ENCODE measurements at places on chromosomes 16 and 17.

GRCh38 chr16:620700-621525 is 9.9 kb upstream of the WFIKKN1 start:
- DNase-seq, result no peak

DNA sequence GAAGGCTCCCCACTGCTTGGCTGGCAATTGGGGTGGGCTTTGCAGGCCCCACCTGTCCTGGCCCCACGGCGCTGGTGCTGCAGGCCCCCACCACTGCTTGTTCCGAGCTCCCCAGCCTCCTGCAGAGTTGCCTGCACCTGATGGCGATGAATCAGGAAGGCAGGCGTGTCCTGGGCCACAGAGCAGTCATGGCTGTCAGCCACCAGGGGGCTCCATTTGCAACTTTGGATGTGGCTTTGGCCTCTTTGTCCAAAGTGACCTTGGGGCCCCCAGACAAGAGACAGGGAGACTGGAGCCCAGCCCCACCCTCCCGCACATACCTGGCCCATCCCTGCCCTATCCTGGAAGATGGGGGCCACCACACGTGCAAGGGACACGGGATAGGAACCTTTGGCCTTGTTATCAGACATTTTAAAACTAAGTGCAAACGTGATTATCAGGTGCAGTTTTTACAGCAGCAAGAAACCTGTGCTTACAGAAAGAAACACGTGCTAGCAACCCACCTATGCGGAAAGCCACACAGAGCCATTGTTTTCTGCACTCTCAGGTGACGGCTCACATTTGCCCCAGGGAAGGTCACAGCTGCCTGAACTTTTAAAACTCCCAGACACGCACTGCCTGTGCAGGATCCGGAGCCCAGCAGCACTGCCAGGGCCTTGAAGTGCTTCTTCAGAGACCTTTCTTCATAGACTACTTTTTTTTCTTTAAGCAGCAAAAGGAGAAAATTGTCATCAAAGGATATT is at the start of gene DNASE1:
Gene DNASE1, plus strand, starts transcription at position 443 of the 743 bp plus-strand sequence. CDS start 683 bp downstream, outside the sequence.
- DNase-seq, result no peak

DNA sequence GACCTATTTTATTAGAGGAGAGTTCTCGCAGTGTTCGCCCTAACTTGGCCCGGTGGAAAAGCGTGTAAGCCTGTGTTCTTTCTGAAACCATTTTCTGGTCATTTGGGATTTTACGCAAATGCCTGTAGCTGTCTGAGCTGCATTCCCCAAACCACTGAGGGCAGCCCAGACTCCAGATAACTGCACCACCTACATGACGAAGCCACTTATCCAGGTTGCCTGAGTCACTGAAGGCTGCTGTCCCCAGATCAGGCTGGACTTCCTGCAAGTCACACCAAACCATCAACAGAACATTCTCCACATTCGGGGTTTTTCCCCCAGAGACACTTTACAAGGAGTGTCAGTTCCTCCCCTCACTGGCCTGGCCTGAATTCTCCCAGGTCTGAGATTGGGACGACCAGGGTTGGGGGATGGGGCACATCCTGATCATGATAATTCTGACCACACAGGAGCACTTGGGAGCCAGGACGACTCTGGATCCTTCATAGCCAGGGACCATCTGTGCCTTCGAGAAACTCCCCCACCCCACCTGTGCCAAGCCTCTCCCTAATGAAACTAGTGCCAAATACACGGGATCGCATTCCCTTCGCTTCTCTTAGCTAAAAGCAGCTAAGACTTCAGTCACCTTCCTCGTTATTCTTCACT is 2.3 kb downstream of the RPRML start:
- no peak for DNase-seq

- no peak for DNase-seq
These were observed 69.7 kb upstream of the FA2H start for GRCh38 chr16:74844041-74844980.

- no peak for DNase-seq
These were observed 116.1 kb upstream of the IRX6 start for GRCh38 chr16:55207693-55208428.

- no peak for DNase-seq
These were observed 288.7 kb downstream of the SOX9 start for GRCh38 chr17:72409405-72410002.

- DNase-seq, result no peak
These were observed 60.7 kb downstream of the HS3ST3A1 start for GRCh38 chr17:13541032-13541480.

DNA sequence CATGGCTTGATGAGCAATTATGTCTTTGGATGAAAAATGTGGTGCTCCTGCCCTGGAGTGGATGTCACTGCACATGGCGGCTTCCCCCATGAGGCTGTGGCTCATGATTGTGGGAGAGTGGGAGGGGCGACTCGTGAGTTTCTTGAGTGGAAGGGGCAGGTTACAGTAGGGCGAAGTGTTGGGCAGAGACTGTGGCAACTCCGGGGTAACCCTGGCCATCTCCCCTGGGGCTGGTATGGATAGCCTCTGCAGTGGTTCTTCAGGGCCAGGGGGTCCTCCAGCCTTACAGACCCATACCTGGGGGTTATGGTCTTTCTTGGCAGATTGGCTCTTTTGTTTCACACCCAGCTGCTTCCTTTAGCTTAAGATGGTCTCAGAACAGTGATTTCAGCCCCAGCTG is 1.3 kb upstream of the TNS4 start:
- no peak for DNase-seq

GRCh38 chr17:5291683-5292350 is 9.7 kb downstream of the RABEP1 start:
- no peak for DNase-seq

GRCh38 chr17:72487731-72488494 is 367.1 kb downstream of the SOX9 start:
- no peak for DNase-seq

DNA sequence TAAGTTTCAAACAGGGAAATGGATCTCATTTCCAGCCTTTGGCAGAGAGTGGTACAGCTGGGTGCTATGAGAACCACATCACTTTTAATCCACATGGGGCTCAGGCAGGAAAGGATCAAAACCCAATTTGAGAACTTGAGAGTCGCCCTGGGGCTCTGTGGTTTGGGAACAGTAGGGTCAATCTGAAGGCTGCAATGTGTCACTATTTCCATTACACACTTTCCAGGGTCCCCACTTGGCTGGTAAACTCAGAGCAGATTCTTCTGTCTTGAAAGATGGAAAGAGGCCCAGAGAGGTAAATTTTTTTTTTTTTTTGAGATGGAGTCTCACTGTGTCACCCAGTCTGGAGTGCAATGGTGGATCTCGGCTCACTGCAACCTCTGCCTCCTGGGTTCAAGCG is 6.7 kb upstream of the HIGD1B start:
- DNase-seq, result no peak

DNA sequence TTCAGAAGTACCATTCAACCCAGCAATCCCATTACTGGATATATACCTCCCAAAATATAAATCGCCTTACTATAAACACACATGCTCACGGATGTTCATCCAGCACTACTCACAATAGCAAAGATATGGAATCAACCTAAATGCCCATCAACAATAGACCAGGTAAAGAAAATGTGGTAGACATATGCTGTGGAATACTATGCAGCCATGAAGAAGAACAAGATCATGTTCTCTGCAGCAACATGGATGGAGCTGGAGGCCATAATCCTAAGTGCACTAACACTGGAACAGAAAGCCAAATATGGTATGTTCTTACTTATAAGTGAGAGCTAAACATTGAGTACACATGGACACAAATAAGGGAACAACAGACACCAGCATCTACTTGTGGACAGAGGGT is 7.8 kb downstream of the ALOX15 start:
- no peak for DNase-seq

DNA sequence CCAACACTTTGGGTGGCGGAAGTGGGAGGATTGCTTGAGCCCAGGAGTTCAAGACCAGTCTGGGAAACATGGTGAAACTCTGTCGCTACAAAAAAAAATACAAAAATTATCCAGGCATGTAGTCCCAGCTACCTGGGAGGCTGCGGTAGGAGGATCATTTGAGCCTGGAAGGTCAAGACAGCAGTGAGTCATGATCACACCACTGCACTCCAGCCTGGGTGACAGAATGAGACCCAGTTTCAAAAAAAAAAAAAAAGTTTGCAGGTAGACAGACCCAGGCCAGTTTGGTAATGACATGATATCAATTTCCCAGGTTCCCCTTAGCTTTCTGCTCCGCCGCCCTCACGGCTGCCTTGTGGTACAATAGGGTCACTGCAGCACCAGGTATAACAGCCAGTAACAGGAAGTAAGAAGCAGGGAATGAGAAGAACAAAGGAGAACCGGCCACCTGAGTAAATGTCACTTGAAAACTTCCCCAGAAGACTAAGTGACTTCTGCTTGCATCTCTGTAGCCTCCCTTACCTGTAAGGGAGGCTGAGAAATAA is 201.2 kb upstream of the HSBP1 start:
- DNase-seq, result no peak

- DNase-seq, result no peak
These were observed 11.2 kb downstream of the PDZD9 start for GRCh38 chr16:21989751-21990150.

DNA sequence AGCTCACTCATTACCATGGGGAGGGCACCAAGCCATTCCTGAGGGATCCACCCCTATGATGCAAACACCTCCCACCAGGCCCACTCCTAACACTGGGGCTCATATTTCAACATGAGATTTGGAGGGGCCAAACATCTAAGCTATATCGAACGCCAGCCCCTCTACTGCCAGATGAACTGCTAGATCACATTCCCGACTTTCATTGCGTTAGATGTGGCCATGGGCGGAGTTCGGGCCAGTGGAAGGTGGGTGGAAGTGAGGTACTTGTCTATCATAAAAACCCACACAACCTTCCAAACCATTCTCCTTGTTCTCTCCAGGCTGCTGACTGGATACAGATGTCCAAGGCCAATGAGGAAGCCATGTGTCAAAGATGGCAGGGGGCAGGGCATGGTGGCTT is 27.0 kb upstream of the ANKRD40CL start:
- no peak for DNase-seq

- DNase-seq, result no peak
These were observed 33.8 kb downstream of the EPN2 start for GRCh38 chr17:19270704-19271611.

GRCh38 chr16:47063011-47063724 is 80.6 kb downstream of the NETO2 start:
- no peak for DNase-seq

DNA sequence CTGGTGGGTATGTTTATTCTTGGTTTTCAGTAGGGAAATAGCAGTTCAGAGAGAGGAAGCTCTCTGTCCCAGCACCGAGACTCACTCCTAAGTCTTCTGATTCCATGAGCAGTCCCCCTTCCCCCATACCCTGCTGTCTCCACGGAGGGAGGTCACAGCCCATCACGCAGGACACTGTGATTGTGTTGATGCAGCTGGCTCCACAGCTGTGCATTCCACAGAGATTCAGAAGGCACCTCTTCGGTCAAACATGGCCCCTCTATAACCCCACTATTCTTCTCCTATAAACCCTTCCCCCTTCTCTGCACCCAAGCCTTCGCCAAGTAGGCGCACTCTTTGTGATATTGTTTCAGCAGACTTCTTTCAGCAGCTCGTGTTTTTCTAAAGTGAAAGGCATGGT is 104.3 kb upstream of the HLF start:
- DNase-seq, result no peak

DNA sequence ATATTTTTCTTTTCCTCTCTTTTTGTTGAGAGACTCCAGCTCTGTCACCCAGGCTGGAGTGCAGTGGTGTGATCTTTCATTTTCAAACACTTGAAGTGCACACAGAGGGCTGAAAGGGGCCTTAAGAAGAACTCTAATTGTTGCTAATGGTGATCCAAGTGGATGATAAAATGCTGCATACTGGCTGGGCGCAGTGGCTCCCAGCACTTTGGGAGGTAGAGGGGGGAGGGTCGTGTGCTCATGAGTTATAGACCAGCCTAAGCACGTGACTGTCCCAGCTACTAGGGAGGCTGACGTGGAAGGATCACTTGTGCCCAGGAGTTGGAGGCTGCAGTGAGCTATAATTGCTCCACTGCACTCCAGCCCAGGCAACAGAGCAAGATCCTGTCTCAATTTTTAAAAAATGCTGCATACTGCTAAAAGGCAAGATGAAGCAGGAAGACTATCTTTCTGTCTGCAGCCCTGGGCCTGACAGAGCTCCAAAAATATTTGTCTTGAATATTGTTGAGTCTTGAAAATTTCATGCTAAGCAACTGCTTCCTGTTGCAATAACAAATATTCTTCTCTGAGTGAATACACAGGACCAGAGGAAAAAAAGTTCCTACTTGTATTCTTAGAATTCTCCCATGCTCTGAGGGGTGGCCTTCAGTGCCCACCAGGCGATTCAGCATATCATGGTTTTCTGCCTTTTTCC is 63.7 kb upstream of the AKTIP start:
- no peak for DNase-seq

- no peak for DNase-seq
These were observed 5.6 kb downstream of the SF3B3 start for GRCh38 chr16:70529051-70529777.

GRCh38 chr17:43572368-43572980 is 26.3 kb upstream of the ETV4 start:
- no peak for DNase-seq

DNA sequence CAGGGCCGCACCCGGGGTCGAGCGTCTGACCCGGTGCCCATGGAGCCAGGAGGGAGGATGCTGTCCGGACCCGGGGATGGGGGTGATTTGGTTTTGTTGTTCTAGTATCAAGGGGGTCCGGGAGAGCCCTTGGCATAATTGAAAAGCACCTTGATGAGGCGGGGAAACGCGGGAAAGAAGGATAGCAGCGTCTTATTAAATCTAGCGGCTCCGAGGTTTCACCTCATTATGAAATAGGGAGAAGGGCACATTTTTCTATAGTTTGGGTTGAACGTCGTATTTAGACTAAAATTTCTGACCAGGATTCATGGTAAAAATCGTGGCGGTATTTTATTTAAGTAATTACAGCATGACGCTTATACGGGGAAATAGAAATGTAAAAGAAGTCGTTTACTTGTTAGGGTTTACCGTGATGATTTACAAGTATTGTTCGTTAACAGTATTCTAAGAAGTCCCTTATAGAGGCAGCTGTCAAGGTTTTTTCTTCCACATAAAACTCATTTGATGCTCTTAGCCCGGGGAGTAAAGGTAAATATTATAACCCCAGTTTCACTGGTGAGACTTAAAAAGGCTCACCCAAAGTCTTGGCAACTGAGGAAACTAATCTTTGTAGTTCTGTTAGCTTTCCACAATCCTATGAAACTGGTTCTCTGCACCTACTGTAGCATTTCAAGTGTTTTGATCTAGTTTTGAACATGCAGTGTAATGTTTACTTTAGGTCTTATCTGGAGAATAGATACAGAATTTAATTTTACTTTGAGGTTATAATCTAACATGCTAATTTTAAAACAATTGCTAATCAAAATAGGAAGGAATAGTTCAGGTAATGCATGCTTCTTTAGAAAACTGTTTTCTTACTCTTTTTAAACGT is 756 bp downstream of the LUC7L3 start:
- no peak for DNase-seq

- no peak for DNase-seq
These were observed 3.2 kb upstream of the FOXL1 start for GRCh38 chr16:86575095-86575685.

- no peak for DNase-seq
These were observed 13.1 kb downstream of the BCAR1 start for GRCh38 chr16:75238132-75238852.

- DNase-seq, result no peak
These were observed 21.1 kb downstream of the FOXN1 start for GRCh38 chr17:28527181-28527681.
